Stimulated activated CD8-positive, alpha-beta memory T cell treated with anti-CD3 and anti-CD28 coated beads, Interleukin-7, amount 100 ng/mL, for 24 hours (primary cell): ENCODE measurements at places on chromosomes 12 and 14.

GRCh38 chr12:122946690-122947341, 19.4 kb downstream of the ABCB9 start:
- DNase-seq, result peak; percentile 72

DNA sequence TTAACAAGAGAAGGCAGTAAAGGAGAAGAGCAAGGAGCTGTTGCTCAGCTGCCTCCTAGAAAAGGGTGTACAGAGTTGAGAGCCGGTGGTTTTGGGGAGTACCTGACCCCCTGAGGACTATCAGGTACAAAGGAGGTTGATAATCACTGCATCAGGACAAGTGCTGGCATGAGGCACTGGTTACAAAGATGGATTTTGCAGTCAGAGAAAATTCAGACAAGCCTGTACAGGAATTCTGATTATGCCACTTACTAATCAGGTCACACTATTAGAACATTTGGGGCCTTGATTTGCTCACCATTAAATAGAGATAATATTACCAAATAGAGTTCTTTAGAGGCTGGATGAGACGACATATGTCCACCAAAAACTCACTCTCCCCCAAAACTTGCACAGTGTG, 450.9 kb upstream of the TMPO start:
- no peak for DNase-seq

DNA sequence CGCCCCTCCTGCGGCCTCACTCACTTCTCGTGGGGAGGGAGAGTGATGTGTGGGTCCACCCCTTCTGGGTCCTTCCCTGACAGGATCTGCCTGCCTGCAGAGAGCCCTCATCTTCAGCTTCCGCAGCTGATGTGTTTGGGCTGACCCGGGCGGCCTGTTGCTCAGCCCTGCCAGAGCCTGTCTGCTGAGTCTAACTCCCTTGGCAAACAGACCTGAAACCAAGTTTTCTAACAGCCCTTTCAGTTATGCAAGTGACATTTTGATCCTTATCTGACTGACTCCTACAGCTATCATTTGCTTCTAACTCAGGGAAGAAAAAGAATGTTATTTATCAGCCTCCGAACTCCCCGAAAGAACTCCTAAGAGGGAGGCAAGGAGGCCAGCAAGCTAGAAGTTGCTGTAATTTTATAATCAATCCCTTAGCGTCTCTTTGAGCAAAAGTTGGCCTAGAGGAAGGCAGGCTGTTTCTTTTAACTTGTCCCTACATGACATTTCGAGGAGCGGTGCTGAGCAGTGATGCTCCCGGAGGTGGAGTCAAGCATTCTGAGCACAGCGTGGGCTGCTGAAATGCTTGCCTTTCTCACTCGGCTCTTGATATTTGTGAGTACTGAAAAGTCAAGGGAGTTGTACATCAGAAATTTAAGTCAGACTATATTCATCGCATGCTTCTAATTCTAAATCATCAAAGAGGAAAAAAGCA, 31.5 kb upstream of the CACNA2D4 start:
- DNase-seq, result no peak

- DNase-seq, result no peak
Observed at GRCh38 chr12:122333142-122334087, 67.1 kb upstream of the VPS33A start.

DNA sequence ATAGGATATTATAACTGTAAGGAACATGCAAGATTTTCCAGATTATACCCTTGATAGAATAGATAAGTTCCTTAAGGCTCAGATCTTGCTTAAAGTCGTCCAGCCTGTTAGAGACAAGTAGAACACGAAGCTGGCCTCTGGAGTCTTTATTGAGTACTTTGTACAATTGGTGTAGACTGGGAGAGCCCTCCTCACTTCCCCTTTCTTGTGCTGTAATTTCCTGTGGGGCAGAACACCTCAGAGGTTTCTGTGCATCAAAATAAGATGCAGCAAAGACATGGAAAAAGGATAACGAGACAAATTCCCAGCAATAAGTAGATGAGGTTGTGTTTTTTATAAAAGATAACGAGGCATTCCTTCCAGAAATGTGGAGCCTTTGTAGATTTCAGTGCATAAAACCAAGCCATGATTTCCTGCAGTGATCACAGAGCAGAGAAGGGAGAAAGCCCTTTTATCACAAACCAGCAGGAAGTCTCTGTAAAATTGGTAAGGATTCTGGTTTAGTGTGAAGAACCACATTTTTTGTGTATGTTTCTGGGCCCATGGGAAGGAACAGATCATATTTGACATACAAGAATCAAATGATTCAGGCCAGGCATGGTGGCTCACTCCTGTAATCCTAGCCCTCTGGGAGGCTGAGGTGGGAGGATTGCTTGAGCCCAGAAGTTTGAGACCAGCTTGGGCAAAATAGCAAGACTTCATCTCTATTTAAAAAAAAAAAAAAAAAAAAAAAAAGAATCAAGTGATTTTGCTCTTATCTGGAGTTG, 18.0 kb downstream of the GPRC5A start:
- no peak for DNase-seq

- peak; percentile 15 for DNase-seq
Observed at GRCh38 chr12:124646385-124647230, 79.2 kb upstream of the NCOR2 start.

DNA sequence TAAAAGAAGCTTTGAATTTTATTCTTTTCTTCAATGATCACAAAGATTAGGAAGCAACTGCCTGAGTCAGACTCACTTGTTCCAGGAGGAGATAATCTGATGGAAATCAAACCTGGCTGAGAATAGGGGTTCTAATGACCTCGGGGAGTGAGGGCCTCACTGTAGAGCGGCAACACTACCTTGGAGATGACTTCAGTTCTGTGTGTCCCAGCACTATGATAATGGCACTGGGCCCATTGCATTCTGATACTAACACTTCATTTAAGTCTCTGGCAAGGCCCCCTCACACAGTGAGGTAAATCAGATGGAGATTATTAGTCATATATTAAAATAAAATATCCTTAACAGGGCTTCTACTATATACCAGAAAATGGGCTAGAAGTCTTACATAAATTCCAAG, 233.3 kb upstream of the EGLN3 start:
- no peak for DNase-seq

GRCh38 chr12:4817880-4818279, 91.8 kb upstream of the KCNA1 start:
- no peak for DNase-seq

GRCh38 chr14:65072256-65072655, 30.1 kb downstream of the MAX start:
- DNase-seq, result no peak

DNA sequence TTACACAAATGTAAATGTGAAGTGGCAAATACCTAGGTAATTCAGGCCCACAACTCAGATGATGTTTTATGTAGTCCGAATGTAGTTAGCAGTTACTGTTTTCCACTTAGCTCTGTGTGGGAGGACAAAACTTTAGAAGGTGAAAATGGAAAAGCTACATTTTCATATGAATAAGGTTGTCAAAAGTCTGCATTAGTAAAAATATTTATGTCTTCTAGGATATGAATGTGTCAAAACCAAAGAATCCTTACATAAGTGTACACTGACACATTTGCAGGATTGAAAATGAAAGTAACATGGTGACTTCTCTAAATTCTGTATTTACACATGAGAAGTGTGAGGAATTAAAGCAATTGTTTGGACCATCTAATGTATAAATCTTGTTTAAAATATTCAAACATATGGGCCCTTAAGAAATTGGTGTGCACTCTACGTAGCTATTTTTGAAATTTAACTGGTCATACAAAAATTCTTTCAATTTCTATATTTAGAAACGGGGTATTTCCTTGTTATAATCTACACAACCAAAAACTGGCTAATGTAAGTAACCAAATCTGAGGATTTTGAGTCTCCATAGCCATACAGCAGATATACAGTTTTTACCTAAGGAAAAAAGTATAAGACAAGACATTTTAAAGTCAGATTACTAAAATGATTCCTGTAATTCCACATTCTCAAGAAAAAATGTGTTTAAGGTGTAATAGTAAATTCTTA, 5.4 kb downstream of the CDKN1B start:
- DNase-seq, result no peak

DNA sequence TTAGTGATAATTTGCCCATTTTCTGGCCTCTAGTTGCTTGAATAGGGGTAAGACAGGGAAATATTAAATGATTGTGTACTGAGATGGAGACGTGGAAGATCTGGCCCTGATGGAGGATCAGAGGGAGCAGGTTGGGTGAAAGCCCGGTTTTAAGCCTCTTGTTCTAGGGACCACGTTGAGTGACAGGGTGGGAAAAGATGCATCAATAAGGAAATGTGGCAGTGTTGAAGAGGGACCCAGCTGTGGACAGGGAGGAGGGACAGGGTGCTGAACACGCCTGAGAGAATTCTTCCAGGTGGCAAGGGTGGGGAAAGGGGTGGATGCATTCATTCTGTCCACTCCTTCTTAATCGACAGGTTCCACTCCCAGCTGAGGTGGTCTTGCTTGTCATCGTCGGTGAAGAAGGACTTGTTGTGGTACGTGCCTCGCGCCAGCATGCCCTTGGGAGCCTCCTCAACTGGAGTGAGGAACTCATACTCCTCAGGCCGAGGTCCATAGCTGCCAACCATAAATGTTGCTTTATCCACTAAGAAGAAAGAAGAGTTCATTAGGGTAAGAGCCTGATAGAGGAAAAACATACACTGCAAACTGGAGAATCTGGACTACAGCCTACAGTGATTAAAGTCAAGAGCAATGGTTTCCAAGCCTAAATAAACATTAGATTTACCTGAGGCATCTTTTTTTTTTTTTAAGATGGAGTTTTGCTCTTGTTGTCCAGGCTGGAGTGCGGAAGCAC, 4.0 kb upstream of the ERP27 start:
- DNase-seq, result no peak

DNA sequence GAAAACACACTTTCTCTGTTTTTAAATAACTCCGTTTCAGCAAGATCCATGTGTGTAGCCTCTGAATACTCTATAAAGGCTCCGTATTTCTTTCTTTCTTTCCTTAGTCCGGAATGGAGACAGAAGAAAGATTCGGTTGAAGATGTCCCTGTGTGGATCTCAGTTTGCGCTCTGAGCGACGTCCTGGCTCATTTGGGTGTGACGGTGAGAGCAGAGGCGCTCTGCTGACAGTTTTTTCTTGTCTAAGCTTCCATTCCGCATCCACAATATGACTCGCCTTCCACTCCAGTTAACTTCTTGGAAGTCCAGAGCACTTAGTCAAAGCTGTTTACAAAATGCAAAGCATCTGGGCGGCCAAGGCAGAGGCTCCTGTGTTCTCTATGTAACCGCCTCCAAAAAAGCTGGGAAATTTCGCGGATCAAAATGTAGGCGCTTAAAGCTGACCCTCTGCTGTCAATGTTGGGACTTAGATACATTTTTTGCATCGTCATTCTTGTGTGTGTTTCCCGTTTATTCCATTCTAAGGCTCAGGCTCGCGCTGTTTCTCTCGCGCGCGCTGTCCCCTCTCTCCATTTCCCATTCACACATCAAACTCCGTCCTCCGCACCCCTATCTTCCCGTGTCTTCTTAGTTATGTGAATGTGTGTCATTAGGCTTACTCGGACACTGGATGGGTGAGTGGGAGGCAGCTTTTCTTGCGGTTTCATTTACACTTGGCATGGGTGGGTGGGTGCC, 880 bp upstream of the FLRT2 start:
- DNase-seq, result no peak

- no peak for DNase-seq
Observed at GRCh38 chr12:96401076-96401871, 1.0 kb upstream of the CDK17 start.

DNA sequence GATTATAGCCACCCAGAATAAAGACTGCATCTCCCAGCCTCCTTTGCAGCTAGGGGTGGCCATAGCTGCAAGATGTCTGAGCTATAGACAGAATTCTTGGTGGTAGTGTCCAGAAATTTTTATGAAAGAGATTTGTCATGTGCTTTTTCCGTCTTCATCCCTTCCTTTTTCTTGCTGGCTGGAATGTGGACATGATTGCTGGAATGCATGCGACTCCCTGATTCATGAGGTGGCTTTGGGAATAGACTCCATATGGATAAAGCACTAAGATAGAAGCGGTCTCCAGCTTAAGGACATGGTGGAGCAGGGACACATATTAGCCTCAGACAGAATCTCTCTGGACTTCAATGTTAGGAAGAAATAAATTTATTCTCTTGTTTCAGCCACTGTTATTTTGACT, 10.0 kb upstream of the HSPB8 start:
- DNase-seq, result no peak

- DNase-seq, result peak; percentile 9
Observed at GRCh38 chr14:96797582-96798349, 584 bp downstream of the VRK1 start.

- DNase-seq, result no peak
Observed at GRCh38 chr14:64438181-64438841, 27.0 kb upstream of the AKAP5 start.

- no peak for DNase-seq
Observed at GRCh38 chr12:3252450-3252891, 175.3 kb downstream of the TSPAN9 start.

DNA sequence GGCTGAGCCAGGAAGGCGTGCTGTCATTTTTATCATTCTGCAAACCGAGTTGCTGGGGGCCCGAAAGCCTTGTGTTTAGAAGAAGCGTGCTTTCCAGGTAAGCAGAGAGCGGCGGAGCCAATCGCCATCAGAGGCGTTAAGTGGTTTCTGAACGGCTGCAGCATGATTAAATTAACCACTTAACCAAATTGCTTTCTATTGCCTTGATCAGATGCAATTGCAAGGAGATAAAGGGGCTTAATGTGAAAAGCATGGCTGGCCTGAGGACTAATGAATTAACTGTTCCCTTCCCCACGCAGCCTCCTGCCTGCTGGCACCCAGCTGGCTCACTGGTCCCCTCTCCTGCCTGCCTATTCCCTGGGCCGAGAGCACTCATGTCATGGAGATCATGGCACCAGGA, 36.6 kb upstream of the CHGA start:
- DNase-seq, result no peak

DNA sequence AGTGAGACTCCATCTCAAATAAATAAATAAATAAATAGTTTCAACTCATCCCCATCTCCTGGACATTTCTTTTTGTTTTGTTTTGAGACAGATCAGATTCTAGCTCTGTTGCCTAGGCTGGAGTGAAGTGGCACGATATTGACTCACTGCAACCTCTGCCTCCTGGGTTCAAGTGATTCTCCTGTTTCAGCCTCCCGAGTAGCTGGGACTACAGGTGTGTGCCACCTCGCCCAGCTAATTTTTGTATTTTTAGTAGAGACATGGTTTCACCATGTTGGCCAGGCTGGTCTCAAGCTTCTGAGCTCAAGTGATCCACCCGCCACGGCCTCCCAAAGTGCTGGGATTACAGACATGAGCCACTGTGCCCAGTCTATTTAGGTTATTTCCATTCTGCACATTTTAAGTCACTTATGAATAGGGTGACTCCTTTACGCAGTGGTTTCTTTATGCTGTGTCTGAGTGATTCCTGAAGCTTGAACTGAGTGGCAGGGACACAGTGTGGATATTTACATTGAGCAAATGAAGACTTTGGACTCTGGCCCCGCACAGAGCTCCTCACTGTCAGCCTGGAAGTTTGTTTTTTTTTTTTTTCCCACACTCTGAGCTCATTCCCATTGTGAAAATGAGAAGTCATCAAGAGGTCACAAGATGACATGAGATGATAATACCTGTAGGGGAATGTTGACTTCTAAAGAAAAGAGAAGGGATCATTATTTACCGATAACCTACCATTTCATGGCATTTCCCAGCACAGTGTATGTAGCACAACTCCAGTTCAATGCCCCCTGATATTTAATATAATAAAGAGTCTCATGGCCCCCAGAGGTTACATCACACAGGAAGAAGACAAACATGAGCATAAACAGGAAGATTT, 72.6 kb downstream of the TBX3 start:
- no peak for DNase-seq
